ENCODE measurements at places on chromosomes 11 and 22.
A peak's percentile ranks its signal among the peaks of the same experiment; 100 is the strongest.

GRCh38 chr11:67732045-67732787 is 57.8 kb upstream of the ALDH3B2 start:
- DNase-seq: no peak

GRCh38 chr22:26972286-26972685 is 314.9 kb downstream of the MIAT start:
- no peak for DNase-seq

DNA sequence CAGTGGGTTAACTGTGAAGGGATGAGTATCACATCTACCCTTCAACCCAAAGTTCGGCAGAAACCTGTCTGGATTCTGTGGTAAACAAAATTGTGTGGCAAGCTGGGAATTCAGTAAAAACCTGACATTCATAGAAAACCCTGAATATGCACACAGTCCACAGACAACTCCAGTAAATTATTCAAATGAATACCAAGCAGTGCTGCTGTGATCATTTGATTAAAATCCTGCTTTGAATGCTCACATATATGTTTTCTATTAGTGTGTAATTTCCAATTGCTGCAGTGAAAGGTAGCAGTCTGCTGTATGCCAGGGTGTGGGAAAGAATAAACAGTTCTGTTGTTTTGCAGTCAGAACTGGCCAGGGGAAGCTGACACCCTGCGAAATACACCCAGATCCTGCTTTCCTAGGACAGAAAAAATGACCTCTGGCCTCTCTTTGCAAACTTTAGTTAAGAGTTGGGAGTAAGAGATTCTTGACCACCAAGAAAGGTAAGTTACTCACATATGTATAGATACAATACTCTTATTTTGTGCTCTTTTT is 217.8 kb downstream of the FAM76B start:
- no peak for DNase-seq

GRCh38 chr11:8335683-8336082 is 72.0 kb upstream of the LMO1 start:
- DNase-seq: peak; percentile 24

DNA sequence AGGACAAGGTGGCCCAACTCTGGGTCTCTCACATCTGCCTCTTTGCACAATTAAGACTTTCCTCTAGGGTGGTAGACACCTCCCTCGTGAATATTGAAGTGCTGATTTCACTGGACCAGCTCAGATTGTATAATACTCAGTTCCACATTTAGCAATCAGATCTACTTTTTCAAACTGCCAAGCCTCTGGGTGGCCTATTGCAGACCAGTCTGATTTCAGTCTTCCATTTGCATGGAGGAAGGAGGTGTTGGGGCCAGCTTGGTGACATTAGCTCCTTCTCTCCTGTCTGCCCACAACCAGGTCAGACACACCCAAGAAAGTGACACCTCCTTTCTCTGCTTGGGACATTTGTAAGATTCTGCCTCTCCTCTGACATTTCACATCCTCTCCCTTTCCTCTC is 78.2 kb downstream of the PPFIBP2 start:
- no peak for DNase-seq

- DNase-seq: peak; percentile 25
Measured at GRCh38 chr11:28526406-28526751, 418.2 kb downstream of the METTL15 start.

DNA sequence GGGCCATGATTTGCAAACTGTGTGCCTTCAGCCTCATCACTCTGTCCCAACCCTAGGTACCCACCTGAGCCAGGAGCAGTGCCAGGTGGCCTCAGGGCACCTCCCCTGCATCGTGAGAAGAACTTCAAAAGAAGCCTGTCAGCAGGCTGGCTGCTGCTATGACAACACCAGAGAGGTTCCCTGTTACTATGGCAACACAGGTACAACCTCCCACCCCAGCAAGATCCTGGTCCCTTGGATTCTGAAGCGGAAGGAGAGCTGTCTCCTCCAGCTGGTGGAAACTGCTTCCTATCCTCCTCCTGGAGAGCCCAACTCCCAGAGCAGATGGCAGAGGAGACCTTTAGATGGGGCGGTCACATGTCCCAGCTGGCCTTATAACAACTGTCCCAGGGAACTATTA is 2.9 kb downstream of the ZP1 start:
- no peak for DNase-seq

DNA sequence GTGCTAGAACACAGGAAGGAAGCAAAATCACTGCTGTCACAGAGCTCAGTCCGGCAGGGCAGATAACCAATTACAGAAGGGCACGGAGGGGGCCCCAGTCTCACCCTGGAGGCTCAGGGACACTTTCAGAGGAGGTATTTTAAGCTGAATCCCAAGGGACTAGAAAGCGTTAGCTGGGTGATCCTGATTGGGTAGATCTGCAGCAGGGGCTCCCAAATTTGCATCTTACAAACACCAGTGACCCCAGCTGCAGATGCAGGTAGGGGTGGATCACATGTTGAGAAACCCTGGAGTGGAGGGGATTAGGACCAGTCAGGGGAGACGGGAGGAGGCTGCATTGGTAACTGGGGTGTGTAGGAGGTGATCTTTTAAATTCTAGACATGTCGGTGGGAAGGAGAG is 91.4 kb downstream of the CSNK2A3 start:
- DNase-seq: no peak

DNA sequence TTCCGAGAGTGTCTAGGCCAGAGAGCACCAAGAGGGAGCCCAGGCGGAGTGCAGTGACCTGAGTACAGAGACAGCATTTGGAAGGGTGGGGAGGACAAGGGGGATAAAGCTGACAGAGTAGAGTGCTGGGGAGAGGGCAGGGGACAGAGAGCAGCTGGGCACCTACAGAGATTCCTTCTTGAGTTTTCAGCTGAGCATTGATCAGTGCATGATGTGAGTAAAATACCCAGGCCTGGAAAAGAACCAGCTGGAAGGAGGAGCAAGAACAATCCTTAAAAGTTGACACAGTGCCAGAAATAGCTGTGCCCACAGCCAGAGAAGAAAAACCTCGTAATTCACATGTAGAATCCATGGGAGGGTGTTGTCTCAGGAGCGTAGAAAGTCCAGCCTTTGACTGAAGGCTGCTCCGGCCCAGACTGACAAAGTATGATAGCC is 33.9 kb upstream of the PANX2 start:
- no peak for DNase-seq

- no peak for DNase-seq
Measured at GRCh38 chr11:134578807-134579723, 167.0 kb upstream of the B3GAT1 start.
